ENCODE measurements at places on chromosomes 1 and 21.

DNA sequence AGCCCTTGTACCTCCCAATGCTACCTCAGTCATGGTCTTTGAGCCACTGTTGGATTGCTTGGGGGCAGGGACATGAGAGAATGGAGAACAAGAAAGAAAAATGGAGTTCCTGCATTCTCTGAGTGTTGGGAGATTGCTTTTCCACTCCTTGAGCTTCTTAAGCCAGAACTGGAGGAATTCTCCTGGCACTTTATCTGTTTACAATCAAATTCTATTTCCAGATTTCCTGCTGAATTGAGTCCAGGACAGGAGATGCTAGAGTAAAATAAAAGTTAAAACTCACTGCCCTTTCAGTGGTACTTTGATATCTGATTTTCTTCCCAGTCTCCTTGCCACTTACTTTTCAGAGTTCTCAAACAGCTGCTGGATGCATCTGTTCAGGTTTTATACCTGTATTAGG, 24.4 kb upstream of the DEPDC1 start:
- no peak for DNase-seq

- no peak for DNase-seq
Measured at GRCh38 chr21:44626673-44627143, at the start of gene KRTAP10-9. Gene KRTAP10-9 (plus strand): TSS chr21:44627093. CDS start chr21:44627172, 79 bp downstream.

GRCh38 chr1:6953216-6953615, 168.0 kb downstream of the CAMTA1 start:
- DNase-seq, result no peak

DNA sequence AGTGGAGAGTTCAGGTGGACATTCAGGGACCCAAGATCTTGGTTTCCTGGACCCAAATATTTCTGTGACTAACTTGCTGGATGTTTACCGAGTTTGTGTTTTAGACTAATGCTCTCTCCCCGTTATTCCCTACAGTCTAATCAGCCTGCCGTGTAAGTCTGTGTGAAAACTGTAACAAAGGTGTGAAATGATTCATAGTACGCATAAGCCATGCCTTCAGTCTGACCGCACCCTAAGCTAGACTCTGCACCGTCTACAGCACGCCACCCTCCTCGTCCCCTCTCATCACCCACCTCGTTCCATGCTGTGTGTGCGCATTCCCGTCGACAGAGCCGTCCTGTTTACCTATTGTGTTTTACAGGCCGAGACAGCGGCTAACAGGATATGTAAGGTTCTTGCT, 50.5 kb downstream of the ACTN2 start:
- DNase-seq, result no peak

- no peak for DNase-seq
Measured at GRCh38 chr1:224217655-224218623, 34.9 kb downstream of the DEGS1 start.

- no peak for DNase-seq
Measured at GRCh38 chr1:96387785-96388184, 333.8 kb upstream of the PTBP2 start.

DNA sequence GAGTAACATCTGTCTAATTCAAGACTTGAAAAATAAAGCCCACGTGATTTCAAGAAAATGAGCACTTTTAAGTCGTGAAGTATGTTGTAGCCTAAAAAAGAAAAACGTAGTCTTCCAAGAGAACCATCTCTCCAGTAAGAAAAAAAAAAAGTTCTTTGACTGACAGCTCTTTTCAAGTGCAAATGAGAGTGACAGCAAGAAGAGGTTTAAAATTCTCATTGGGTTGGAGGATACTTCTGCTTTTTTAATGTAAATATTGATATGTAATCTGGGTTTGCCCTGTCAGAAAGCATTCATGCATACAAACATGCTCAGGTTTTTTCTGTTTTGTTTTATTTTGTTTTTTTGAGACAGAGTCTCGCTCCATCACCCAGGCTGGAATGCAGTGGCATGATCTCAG, 32.3 kb upstream of the PRDM2 start:
- no peak for DNase-seq

- no peak for DNase-seq
Measured at GRCh38 chr1:168287237-168287664, 6.6 kb downstream of the TBX19 start.

DNA sequence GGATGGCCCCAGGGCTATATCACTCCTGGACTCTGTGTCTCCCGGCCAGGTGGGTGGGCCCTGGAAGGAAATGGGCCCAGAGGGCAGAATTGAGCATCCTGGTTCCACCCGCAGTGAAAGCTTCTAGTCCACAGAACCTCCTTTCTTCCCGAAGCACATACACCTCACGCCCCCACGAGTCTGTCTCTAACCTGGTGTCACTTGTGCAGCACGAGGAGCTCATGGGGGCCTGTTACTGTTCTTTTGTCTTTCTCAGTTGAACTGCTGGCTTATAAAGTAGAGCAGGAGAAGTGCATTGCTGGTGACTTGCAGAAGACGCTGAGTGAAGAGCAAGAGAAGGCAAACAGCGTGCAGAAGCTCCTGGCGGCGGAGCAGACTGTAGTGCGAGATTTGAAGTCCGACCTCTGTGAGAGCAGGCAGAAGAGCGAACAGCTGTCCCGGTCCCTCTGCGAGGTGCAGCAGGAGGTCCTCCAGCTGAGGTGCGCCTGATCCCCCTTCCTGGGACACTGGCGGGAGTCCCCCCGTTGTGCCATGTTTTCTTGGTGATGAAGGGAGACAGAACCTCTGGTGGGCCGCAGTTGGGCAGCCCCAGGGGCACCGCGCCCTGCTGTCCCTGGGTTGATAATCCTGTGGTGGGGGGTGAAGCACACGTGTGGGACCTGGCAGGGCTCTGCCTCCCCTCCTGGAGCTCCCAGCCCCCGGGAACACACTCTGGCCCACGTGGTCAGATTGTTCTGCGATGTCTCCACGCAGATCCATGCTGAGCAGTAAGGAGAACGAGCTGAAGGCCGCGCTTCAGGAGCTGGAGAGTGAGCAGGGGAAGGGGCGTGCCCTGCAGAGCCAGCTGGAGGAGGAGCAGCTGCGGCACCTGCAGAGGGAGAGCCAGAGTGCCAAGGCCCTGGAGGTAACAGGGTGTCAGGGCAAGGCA, 28.7 kb upstream of the DIP2A start:
- DNase-seq, result no peak

GRCh38 chr1:183645531-183645930, 7.6 kb downstream of the APOBEC4 start:
- DNase-seq, result no peak

DNA sequence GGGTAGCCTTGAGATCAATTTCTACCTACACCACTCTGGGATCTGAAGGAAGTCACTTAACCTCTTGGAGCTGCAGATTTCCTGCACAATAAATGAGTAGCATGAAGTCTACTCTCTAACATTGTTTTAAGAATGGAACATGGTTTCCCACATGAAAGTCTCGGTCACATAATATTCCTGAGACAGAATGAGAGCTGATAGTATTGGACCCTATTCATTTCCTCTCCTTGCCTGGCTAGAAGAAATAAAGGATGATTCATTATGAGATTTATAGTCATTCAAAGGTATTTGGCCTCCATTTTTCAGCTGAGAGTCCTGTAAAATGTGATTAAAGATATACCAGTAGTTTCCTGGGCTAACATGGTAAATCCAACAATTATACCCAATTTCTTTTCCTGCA, 56.7 kb downstream of the ARHGAP29 start:
- DNase-seq, result no peak

- no peak for DNase-seq
Measured at GRCh38 chr1:14599800-14600199, 1.3 kb downstream of the KAZN start.

- no peak for DNase-seq
Measured at GRCh38 chr1:238767321-238767720, 619.0 kb upstream of the CHRM3 start.

DNA sequence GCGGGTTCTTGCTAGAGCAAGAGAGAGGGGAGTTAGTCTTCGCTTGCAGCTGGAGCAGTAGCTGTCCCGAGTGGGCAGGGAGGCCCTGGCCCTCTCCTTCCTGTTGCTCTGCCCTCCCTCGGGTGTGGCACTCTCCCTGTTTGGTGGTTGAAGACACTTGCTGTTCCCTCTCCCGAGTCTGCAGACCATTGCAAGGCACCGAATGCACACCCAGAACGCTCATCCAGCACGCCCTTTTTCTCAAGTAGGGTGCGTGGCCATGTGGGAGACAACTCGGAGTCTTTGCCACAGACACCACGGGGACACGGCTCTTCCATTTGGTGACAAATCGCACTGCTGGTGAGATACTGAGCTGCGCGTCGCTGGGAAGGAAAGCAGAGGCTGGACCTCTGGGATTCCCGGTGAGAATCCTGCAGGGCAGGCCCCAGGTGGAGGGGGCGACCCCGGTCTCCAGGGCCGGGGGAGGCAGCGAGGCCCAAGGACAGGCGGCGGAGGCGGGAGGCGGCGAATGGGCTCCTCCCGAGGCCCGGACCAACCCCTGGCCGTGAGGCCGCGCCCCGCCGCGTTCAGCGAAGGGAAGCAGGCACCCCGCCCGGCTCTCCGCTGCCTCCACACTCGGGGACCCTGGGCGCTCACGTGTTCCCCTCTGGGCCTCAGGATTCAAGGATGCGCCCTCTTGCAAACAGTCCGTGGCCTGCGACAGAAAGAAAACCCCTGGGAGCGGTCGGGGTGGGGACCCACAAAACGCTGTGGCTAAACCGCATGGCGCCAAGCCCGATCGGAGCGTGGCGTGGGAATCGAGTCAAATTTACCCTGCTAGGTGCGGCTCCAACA, 10.4 kb upstream of the TMEM200B start:
- DNase-seq, result no peak

DNA sequence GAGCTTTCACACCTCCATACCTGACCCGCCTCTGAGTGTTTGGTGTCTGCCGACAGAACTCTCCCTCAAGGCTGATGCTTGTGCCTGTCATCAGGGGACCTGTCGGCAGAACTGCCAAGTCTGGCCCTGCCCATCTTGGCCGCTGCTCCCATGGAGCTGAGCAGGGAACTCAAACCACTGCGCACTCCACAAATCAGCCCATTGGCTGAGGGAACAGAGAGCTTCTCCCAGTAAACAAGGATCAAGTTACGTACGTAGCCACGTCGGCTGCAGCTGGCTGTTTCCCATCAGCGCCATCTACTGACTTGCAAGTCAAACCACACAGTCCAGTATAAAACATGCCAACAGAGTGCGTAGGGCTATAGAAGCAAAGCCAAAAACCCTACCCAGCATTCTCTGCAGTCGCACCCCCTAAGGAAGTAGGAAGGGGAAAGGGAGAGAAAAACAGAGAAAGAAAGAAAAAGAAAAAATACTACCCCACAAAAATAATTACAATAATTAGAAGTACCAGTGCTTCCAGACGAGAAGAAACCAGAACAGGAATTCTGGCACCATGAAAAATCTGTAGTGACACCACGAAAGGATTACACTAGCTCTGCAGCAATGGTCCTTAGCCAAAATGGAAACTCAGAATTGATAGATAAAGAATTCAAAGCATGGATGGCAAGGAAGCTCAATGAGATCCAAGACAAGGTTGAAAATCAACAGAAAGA, 13.1 kb downstream of the KRTAP13-1 start:
- no peak for DNase-seq

DNA sequence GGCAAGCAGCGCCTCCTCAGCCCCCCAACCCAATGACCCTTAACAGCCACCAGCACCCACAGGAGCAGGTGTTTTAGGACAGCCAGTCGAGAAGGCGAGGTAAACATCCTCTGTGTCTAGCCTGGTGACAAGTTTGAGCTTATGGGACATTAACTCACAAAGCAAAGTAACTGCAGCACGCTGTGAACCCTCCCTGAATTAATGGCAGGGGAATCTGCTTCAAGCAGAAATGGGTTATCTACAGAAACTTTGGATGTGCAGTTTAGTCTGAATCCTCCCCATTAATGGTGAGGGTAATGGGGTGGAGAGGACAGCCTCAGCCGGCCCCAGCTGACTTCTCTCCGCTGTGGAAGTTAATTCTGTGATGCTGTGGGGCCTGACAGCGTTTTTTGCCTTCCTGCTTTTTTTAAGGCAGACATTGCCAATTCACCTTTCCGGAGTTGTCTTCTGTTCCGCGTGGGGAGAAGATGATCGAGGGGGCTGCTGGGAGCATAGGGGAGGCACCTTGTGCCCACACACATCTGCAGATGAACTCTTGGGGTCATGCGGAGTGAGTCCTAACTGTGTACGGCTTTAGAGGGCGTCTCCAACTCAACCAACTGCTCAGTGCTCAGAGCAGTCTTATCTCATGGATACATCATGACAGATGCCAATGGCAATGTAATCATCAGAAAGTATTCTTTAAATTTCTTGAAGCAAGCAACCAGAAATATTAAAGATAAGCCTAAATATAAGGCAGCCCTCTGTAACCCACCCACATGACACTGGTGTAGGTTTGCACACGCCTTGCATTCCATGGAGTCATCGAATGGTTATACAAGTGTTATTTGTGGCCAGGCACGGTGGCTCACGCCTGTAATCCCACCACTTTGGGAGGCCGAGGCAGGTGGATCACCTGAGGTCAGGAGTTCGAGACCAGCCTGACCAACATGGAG, 41.0 kb downstream of the POFUT2 start:
- no peak for DNase-seq

DNA sequence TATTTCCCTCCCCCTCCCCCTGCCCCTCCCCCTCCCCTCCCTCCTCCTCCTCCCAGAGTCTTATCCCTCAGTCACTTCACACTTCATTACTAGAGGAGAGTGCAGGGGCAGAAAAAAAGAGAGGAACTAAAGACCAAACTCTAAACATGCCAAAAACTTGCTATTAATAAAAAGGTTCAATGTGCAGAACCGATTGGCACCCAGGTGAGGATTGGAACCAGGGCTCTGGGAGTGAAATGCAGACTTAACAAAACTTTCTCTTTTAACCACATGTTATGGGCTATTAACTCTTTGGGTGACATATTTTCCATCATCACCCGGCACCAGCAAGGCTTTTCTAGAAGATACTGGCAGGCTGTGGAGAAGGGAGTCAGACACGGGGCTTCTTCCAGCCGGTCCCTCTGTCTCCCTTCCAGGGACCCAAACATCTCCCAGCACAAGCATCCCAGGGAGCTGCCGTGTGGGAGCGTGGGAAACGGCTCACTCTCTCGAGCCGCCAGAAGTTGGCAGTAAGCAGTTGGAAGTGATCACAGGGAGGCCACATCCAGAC, 13.6 kb downstream of the NID1 start:
- no peak for DNase-seq

DNA sequence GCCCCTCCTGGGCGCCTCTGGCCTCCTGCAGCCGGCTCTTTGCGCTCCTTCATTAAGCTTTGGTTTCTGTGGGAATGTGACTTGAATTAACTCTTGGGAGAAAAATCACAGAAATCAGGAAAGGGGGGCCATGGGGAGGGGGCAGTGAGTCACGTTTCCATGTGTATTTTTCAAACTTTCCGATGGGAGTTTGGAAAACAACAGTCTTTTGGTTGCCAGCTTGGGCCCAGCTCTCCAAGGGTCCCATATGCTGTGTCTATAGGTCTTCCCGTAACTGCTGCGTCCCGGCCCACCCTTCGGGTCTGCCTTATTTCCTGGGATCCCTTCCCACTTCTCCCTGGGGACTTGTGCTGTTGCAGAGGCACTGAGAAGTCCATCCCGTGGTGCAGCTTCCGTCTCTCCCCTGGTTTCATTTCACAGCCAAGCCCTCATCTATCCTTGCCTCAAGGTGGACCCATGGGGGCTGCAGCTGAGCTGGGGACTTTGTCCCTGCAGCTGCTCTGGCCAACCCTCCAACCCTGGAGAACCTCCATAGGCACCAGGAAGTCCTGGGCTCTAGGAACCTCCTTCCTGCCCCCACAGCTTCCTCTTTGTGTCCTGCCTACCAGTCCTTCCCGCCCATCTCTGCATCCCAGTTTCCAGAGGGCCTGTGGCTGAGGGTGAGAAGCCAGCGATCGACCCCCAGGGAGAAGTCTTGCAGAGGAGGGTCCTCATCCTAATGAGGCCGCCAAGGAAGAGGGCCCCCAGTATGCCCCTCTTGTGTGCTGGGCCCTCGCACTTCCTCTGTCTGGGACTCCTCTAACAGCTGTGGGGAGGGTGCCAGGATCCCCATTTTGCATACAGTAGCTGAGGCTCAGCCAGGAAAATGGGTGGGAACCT, 11.6 kb upstream of the LMNA start:
- peak; percentile 71 for DNase-seq

GRCh38 chr1:209529233-209529632, 54.3 kb upstream of the CAMK1G start:
- DNase-seq, result no peak
